ENCODE measurements at places on chromosomes 4 and X.

- DNase-seq = no peak
These were observed 37.1 kb downstream of the RGS12 start for GRCh38 chr4:3329887-3330286.

- DNase-seq = no peak
These were observed 140.2 kb upstream of the LDB2 start for GRCh38 chr4:17038510-17039176.

- no peak for DNase-seq
These were observed 94.7 kb upstream of the DIPK2B start for GRCh38 chrX:45295259-45295986.

DNA sequence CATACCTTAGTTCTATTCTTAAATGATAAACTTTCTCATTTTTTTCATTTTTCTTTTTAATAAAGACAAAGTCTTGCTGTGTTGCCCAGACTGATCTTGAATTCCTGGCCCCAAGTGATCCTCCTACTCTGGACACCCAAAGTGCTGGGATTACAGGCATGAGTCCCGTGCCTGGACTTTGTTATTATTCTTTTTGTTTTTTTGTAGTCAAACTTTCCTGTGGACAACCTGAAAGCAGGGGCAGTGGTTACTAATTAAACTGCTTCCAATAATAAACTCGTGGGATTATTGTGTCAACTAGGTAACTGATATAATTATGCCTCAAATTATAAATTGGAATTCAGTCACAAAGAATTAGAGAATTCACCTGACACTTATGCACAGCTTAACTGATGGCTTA, 107.8 kb upstream of the RAPGEF2 start:
- DNase-seq = no peak

- DNase-seq = no peak
These were observed 5.2 kb downstream of the MGARP start for GRCh38 chr4:139274790-139275189.

All from cerebellar cortex (tissue), 1 donor.